ENCODE measurements at places on chromosomes 2 and 18.

DNA sequence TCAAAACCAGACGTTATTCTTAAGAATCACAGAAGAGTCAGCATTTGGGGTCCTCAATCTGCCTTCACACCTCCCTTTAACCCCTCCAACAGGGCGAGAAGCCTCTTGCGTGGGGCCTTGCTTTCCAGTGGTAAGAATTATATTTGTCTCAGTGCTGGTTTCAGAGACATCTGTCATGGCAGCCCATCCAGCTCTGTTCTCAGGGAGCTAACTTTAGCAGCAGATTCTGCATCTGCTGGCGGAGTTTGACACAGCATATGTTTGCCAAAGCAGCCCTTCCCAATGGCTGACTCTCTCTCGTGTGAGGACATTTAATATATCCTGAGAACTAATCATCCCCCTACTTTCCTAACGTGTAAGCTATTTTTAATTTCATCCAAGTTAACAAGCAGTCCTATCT lies 91.5 kb upstream of the BCL11A start:
- no peak for DNase-seq

GRCh38 chr2:73588177-73588576 lies 54.0 kb downstream of the NAT8 start:
- no peak for DNase-seq

GRCh38 chr2:206530727-206531126 lies 87.4 kb downstream of the ADAM23 start:
- no peak for DNase-seq

- peak; percentile 9 for DNase-seq
Observed at GRCh38 chr2:186695081-186695756, 1.4 kb downstream of the FAM171B start.

DNA sequence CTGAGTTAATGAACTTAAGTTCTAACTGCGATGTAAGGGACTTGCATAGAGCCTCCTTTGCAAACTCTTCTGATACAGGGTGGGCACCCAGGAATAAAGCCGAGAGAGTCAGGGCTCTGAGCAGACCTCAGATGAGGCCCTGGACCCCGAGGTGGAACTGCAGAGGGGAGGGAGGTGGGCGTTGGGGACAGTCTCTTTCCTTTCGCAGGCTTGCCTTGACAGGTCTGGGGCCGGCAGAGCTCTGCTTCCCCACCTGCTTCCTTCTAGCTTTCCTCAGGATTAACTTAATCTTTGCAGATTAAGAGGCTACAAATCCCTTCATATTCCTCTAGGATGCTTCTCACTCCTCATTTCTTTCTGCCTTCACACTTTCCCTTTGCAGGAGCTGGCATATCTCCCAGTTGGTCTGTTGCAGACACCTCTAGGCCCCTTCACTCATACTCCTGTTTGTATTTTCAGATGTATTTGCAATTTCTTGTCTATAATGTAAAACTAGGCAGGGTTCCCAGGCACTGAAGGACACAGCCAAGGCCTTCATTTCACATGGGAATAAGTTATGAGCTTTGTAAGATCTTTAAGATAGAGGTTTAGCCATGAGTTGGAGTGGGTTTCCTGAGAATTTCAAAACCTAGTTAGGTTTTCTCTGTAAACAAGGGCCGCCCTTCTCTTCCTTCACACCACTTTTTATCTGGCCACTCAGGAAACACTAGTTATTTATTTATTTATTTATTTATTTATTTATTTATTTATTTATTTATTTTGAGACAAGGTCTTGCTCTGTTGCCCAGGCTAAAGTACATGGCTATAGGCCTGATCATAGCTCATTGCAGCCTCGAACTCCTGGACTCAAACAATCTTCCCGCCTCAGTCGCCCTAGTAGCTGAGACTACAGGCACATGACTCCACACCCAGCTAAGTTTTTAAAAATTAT lies 70.9 kb downstream of the MTCL1 start:
- no peak for DNase-seq

GRCh38 chr18:48412339-48412929 lies 3.3 kb upstream of the ZBTB7C start:
- DNase-seq, result peak; percentile 58

GRCh38 chr2:206080927-206081326 lies 5.0 kb downstream of the INO80D start:
- no peak for DNase-seq

GRCh38 chr18:73365018-73365417 lies 497.2 kb upstream of the NETO1 start:
- no peak for DNase-seq

GRCh38 chr2:64092502-64092901 lies 51.7 kb downstream of the PELI1 start:
- DNase-seq, result no peak

Measured in inflammatory macrophage treated with lipopolysaccharide for 4 hours (primary cell).